H1 (cell line): ENCODE measurements at places on chromosomes 5 and 9. TPM values are rescaled to one million over a fixed set of nuclear protein-coding genes. Genes with fewer than 3 reads are reported as not detected.

DNA sequence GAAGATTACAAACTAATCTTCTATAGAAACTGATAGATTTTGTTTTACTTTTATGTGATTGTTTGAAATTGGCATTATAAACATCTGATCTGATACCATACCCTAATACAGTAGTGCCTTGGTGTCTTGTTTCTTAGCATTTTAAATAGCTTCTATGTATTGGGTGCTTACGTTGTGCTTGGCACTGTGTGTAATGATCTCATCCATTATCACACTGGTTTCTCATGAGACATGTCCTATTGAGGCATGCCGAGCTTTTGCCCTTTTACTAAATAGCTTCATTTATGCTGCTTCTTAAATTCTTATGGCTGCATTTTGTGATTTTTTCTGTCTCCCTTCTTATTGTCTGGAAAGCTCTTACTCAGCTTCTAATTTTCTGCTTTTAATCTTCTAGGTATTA, 48.2 kb upstream of the TLR4 start:
- DNase-seq = no peak
- no peaks in the 10 kb centered on the region for H3K4me1 ChIP-seq
- H3K36me3 ChIP-seq = no peaks in the 10 kb centered on the region
- no peak overlapping the region for H3K27ac ChIP-seq
- no peaks in the 10 kb centered on the region for H3K27me3 ChIP-seq
- no peak overlapping the region for H3K4me3 ChIP-seq

DNA sequence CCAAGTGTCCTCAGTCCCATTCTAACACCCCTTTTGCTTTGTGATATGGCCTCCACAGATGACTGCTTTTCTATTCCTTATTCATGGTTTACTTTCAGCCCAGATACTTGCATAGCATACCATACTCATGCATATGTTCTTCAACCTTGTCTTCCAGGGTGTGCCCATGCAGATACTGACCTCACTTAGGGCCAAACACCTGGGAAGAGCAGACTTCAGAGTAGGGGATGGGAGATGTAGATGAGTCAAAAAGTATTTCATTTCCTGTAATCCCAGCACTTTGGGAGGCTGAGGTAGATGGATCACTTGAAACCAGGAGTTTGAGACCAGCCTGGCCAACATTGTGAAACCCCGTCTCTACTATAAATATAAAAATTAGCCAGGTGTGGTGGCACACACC, 58.3 kb downstream of the NRG2 start:
- no peaks in the 10 kb centered on the region for H3K36me3 ChIP-seq
- peaks cover 2% of the 10 kb centered on the region; the same call in 1 of the 2 replicates for H3K4me1 ChIP-seq
- DNase-seq = no peak
- H3K27me3 ChIP-seq = 0 out of 2 replicates have a peak, but pooled peaks cover 3% of the 10 kb centered on the region
- no peak overlapping the region for H3K4me3 ChIP-seq

DNA sequence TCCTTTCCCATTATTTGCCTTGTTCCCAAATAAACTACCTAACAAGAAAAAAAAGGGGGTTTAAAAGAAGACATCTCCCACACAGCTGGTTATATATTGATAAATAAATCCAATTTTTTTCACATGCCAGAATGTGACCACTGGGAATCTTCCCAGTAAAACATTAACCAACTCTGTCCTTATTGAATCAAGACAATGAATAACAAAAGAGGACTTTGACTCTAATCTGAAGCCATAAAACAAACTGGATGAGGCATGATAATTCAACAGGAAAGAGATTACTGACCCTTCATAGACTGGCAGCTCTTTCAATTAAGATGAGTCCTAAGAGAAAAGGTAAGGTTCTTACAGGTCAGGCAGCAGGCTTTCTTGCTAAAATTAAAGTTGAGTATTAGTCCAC, 165.8 kb upstream of the CDH6 start:
- no peaks in the 10 kb centered on the region for H3K36me3 ChIP-seq
- H3K4me3 ChIP-seq = no peak overlapping the region
- H3K27ac ChIP-seq = no peak overlapping the region
- no peaks in the 10 kb centered on the region for H3K27me3 ChIP-seq
- H3K4me1 ChIP-seq = no peaks in the 10 kb centered on the region

- no peak overlapping the region for H3K27ac ChIP-seq
- H3K27me3 ChIP-seq = no peaks in the 10 kb centered on the region
- H3K4me1 ChIP-seq = peaks cover 41% of the 10 kb centered on the region; the same call in 1 of the 2 replicates
- DNase-seq = no peak
- no peaks in the 10 kb centered on the region for H3K36me3 ChIP-seq
Observed at GRCh38 chr5:113269023-113269997, 165.5 kb downstream of the TSSK1B start.

DNA sequence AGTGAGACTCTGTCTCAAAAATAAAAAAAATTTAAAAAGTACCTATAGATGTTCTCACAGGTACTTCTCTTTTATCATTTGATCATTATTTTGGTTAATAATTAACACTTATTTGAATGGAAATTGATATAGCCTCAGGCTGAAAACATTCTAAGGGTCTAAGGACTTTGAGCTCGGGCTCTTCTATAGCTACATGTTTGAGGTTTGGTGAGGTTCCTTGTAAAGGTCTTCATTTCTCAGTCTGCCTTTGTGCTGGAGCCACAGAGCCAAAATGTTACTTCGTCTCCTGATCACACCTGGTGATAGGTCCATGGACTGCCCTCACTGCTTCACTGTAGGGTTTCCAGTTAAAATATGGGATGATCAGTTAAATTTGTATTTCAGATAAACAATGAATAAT, 22.6 kb downstream of the ARHGEF37 start:
- DNase-seq = no peak
- H3K36me3 ChIP-seq = no peaks in the 10 kb centered on the region
- no peak overlapping the region for H3K27ac ChIP-seq

GRCh38 chr5:76230711-76231285, 147.6 kb downstream of the SV2C start:
- H3K36me3 ChIP-seq = no peaks in the 10 kb centered on the region
- no peaks in the 10 kb centered on the region for H3K27me3 ChIP-seq
- no peak for DNase-seq
- H3K4me1 ChIP-seq = peaks cover 5% of the 10 kb centered on the region

DNA sequence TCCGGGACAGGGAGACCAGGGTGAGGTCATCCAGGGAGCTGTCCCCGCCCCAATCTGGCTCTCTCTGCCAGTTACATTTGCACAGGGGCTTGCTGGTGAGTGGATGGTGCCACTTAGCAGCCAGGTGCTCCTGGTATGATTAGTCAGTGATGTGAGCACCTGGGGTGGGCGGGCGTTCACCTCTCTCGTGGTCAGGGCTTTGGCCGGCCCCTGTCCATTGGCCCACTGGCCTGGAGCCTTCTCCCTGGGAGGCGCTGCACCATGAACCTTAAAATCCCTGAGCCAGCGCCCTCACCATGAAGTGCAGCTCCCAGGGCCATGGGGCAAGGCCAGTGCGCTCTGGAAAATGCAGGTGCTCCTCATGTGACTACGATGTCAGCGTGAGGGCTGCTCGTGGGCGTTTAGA, 2.0 kb downstream of the NKD2 start:
- H3K4me3 ChIP-seq = no peak overlapping the region
- peaks cover 5% of the 10 kb centered on the region for H3K4me1 ChIP-seq
- no peaks in the 10 kb centered on the region for H3K36me3 ChIP-seq
- H3K27ac ChIP-seq = no peak overlapping the region

PCDHGA12 gene
- total RNA-seq = 1.0 and 1.3 TPM in 2 replicates

SNCAIP gene
- total RNA-seq = 9.0 and 10.5 TPM in 2 replicates

RAD50 gene
- total RNA-seq = 39.4 and 40.8 TPM in 2 replicates

TLE1 gene
- total RNA-seq = 91.0 and 91.6 TPM in 2 replicates
